ENCODE measurements at places on chromosomes 1 and 21.

DNA sequence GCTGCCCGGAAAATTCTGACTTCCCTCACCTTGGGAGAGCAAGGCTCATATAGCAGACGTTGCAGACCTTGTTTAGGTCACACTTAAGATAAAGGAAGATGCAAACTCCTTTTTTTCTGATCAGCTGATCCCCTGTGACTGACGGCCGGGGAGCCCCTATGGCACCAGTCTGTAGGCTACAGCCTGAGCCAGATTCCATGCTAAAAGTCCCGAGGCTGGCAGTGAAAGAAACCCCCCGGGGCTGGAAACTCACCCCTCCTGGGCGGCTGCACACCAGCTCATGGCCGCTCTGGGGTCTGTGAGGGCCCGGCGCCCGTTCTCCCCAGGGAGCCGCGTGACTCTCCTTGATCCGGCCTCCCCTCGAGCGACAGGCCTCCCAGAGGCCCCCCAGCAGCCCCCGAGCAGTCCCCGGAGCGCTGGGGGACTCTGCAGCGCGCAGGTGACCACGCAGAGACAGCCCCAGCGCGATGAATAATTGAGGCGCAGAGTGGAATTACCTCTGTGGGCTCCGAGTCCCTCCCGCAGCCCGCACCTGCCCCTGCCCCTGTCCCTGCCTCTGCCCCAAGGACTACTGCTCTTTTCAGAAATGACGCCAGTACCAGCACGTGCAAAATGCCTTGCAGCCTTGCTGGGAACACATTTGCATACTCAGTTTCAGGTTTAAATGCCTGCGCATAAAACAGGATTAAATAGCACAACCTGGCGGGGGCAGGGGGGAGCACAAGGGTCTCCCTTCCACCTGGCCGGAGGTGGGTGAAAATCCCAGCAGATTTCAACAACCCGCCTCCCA, 62.6 kb upstream of the CLDN14 start:
- peak; percentile 3 for DNase-seq

- peak; percentile 84 for DNase-seq
Observed at GRCh38 chr1:45012639-45013278, 705 bp downstream of the UROD start.

- peak; percentile 72 for DNase-seq
Observed at GRCh38 chr1:16677552-16678431, 11.0 kb upstream of the RNU1-3 start.

DNA sequence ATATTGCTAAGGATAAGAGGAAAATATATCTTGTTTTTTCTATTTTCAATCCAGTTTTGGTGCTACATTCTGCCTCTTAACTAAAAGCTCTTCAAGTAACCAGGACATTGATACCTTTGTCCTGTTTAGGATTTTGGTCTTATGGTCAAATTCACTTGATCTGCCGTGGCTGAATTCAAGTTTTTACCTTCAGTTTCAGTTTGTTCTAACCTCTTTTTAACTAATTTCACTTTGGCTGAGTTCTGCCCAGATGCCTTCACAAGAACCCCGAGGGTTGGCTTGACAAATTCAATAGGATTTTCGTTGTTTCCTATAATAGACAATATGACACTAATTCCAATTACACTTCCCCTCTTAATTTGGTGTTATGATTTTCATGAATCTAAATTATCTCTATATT, 84.5 kb upstream of the C1orf21 start:
- no peak for DNase-seq

DNA sequence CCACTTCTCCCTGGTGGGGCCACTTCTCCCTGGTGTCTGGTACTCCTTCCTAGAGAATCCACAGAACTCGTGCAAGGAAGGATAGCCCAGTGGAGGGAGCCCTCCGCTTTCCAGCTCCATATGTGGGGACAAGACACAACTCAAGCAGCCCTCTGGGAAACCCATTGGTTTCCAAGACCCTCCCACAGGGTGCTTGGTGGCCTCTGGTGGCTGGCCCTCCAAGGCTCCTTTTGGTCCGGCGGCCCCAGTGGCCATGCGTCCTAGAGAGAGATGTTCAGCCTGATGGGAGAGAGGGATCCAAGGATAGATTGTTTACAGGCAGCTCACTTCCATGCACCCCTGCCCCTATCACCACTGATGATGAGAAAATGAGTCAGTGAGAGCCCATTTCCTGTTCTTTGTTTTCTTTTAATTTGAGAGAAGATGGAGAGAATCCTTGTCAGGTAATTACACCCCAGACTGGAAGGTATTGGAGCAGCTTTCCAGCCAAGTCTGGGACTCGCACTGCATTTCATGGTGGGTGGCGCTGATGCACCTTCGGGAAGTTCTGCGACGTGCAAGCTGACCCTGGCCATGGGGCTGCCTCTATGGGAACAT, 486.2 kb upstream of the VAMP3 start:
- DNase-seq = peak; percentile 57

GRCh38 chr1:235567812-235568503, 63.7 kb upstream of the B3GALNT2 start:
- no peak for DNase-seq

DNA sequence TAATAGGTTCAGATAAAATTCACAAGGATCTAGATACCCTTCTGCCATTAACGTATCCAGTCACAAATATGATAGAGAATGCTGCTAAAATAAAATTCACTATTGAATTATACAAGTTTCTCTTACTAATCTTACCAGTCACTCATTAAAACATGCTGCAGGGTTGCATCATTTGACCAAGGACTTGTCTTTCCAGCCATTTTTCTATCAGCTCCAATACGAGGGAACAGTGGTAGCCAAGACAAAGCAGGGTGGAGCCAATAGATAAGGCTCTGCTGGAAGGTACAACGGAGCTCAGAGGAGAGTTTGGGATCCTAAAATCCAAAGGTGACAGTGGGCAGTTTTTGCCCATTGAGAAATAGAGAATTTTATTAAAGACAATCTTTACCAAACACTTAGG, 4.0 kb downstream of the DONSON start:
- no peak for DNase-seq

DNA sequence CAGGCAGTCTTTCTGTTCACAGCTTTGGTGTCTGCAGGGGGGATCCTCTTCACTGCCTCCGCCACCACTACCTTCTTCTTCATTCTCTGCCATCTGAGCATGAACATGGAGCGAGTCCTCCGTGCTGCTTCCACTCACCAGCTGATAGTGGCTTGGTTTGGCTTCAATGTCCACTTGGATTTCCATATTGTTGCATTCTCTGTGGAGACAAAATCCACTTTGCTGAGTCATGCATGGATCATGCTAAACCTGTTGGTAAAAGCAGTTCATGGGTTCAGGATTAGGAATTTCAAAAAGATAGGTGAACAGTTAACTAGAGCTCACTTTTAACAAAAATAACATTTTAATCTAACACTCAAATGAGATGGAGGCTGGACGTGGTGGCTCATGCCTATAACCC, 27.5 kb downstream of the RNF19B start:
- DNase-seq = peak; percentile 31
